ENCODE measurements at places on chromosomes 7 and 10.

GRCh38 chr10:100645091-100645490 is 100.3 kb upstream of the PAX2 start:
- DNase-seq, result no peak

DNA sequence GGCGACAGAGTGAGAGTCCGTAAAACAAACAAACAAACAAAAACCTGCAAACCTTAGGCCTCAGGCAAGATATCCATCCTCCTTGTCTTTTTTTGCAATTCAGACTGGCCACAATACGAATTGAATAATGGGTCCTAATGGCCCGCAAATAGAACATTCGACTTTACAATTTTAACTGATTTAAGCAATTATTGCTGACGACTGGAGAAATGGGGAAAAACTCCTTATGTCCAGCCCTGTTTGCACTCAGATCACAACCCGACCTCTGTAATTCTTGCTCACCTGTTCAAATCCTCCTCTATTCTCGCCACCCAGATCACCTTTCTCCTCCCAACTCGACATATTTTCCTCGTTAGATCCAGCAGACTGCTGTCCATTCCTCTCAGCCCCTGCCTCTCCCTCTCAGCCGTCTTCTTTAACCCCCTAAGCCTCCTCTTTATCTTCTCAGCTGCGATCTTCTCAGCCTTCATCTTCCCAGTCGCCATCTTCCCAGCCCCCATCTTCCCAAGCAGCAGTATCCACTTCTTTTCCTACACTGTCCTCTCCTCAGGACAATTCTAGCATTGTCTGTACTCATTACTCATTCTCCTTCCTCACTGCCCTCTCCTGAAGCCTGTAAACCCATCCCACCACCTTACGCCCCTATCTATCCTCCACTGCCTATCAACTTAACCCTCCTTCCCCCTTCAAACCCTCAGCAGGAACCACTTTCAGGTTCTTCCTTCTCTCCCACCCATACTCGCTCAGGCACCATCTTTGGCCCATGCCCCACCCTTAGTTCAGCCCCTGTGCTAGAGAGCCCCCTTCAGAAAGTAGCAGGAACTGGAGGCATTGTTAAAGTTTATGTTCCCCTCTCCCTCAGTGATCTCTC is 61.8 kb downstream of the LRRC17 start:
- no peak for DNase-seq

GRCh38 chr10:70673929-70674559 is 1.7 kb downstream of the ADAMTS14 start:
- no peak for DNase-seq

- DNase-seq, result no peak
Observed at GRCh38 chr10:62354916-62355315, 19.3 kb upstream of the ZNF365 start.

DNA sequence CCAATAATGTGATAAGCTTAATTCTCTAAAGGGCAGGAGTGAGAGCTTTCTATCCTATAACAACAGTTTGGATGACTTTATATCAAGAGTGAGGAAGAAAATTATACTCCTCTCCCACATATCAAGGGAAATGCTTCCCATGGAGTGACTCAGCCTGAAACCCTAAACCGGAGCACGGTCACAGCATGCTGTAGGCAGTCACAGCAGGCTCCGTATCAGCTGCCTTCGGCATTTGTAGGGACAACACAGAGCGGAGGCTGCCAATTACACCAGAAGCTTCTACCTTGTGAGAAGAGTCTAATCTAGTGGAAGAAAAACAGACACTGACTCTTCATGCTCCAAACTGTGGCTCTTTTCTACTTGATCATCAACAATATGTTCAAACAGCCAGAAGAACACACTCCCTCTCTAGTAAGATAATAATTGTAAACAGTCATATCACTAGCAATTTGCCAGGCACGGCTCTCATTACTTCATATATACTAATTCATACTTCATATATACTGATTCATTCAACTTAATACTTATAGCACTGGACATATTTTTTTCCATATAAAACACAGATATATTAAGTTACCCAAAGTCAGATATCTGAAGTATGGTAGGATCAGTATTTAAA is 65.9 kb downstream of the DGKB start:
- DNase-seq, result no peak

DNA sequence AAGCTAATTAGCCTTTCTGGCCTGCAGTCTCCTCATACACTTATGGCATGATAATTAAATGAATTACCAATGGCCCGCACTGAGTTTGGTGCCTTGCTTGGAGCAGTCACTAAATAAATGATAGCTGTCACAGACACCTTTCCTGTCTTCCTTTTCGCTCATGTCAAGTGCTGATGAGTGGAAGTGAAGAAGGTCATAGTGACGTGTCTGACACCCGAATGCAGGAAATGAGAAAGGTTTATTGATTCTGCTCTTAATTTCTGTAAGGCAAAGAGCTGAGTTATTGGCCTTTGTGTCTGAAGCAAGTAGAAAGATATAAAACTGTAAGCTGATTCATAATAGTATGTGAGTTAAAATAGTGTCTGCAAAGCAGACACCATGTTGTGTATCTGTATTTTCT is 13.2 kb upstream of the ESYT2 start:
- DNase-seq, result no peak

DNA sequence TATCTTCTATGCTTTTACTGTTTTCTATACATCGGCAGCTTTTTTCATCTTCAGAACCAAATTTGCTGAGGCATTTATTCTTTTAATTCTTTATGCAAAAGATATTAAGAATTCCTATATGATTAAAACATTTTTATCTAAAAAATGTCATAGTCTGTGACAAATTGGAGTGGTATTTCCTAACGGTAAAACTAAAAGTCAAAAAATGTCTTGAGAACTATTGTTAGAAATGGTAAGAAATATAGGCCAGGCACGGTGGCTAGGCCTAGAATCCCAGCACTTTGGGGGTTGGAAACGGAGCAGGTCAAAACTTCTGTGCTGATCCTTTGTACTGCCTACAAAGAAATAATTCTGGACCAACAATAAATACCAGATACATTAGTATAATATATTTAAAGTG is 57.7 kb upstream of the PRR15 start:
- no peak for DNase-seq

DNA sequence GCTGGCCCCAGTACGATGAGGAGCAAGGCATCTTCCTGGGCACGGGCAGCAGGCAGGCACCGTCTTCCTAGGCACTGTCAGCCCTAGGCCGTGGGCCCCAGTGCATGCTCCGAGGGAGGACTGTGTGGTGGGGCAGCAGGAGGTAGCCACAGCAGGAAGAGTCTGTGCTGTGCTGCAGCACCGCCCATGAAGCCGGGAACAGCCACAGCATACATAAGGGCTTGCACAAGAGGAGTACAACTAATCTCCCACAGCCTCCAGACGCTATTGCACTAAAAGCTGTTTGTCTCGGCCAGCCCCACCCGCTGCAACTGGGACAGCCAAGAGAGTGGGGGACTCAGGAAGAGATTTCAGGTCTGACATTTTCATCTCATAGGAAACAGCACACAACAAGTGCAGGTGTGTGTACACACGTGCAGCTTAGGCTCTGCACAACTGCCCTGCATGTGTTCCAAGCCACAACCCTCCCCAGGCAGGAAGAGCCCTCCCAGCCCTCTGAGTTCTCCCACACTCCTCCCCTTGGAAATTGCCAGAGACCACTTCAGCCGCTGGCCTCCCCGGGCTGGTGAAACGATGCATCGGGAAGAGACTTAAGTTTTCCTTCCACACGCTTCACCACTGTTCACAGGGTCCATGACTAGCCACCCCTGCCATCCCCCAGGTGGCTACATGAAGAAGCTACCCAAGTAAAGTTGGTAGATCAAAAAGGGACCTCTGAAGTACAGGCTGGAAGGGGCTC is 88.1 kb upstream of the DDC start:
- no peak for DNase-seq

GRCh38 chr7:32539919-32540531 is 44.7 kb downstream of the AVL9 start:
- no peak for DNase-seq

DNA sequence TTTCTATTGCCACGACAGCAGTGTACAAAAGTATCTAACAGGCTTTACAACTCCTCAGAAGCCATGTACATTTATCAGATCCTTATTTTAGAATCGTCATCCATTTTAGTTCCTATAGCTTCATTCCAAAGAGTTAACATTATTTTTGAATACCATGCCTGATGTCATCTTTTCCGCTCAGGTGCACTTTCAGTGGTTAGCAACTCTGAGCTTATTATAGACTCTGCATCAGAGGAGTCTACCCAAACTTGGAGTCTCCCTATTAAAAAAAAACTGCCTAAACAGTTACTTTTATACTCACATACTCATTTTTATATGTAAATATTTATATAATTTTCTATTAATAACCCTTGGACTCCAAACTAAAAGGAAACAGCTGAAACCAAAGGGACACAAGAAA is 31.6 kb upstream of the PRSS37 start:
- no peak for DNase-seq

DNA sequence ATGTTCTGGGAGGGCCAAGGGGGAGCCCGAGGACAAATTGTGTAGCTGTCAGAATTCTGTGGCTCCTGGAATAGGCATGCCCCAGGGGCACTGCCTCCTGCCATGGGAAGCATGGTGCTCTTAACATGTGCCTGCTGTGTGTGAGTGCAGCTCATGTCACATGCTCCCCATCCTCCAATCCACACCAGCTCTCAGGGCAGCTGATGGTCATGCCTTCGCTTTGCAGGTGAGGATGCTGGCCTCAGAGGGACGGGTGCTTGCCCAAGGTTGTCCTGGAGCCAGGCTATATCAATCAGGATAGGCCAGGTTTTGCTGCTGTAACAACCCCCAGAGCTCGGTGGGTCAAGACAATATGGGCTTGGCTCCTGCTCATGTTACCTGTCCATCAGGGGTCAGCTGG is 303.4 kb downstream of the RPS24 start:
- no peak for DNase-seq

DNA sequence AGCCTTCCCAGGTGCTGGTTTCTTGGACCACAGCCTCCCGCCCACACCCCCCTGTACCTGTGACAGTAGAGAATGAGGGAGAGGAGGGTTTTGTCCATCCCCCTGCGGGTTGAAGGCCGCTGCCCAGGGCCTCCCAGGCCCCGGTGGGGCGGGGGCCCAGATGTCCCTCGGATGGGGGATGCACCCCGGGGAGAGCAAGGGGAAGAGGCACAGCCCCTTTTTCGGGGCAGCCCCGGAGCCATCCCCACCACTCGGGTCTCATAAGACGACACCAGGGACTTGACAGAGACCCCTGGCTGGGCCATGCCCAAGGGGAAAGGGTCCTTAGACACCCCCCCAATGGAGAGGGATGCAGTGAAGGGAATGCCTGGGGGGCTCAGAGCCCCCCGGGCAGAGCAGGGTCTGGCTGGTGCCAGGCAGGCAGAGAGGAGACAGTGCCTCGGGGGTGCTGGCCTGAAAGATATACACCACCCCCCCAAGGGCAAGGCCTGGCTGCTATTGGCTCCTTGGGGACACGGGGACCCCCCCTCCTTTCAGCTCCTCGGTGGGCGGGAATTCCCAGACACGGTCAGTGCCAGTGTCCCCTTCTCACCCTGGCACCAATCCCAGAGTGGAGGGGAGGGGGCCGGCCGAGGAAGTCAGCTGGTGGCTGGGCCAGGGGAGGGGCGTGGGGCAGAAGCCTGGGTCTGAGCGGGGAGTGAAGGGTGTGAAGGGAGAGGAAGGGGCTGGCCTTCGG is 3.7 kb upstream of the SPACDR start:
- no peak for DNase-seq

DNA sequence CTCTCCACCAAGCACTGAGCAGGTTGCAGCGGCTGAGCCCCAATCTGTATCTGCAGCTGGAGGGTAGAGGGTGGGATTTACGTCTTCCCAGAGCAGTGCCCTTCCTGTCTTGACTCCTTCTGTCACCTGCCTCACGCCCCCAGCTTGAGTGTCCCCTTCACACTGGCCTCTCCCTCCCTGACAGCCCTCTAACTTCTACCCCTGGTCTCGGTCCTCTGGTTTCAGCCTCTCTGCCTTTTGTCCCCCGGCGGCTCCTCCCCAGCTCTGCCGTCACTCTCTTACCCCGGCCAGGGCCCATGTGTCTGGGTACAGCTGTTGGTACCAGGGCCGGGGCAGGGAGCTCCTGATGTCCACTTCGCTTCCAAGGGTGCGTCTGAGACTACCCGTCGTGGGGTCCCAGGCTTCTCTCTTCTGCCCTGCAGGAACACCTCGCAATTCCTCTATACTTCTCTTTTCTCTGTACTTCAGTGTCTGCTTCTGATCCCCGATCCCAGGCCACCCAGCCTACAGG is 654 bp downstream of the MUC3A start:
- no peak for DNase-seq

DNA sequence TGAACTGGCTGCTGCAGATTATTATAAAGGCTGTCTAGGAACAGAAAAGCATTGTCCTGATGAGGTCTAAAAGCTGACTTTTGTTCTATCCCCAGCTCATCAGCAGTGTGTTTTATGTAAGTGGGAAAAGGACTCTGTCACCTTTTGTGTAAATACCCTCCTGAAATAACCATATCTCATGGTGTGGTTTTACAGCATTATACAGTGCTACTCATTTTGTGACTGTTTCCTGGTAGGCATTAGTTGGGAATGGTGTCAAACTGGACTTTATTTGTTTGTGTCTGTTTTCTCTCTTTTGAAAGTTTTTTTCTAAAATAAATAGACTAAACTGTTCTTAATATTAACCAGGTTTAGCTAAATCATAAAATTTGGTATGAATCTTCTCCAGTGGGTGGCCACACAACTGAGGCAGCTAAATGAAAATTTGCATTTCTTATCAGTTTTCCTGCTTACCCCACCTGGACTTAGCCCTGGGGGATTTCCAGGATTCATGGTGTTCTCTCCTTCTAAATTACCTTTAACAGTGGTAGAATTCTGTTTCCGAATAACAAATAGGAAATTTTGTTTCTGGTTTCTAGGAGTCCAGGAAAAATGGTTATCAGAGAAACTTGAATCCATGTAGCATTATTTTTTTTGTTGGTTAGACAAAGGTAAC is 140.9 kb downstream of the LHFPL3 start:
- DNase-seq, result no peak

GRCh38 chr7:125559921-125560320 is 630.3 kb upstream of the POT1 start:
- DNase-seq, result no peak

DNA sequence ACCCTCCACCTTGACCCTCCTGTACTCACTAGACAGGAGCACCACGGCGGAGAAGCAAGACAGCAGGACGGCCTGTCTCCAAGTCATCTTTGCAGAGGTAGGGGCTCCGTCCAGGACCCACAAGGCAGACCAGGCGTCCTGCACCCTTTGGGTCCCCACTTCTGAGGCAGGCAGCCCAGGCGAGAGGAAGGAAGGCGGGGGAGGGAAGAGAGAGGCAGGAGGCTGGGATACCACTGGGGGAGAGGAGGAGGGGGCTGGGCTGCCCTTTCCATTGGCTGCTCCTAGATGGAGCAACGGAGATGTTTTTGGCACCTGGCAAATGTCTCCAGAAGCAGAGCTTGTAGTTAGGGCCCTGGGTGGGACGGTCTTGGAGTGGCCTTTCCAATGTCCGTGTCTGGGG is at the start of gene UCMA:
Gene UCMA, minus strand, starts transcription at position 203 of the 400 bp plus-strand sequence. Its CDS starts 116 bp downstream, at position 87.
- DNase-seq, result no peak

Data from HT-29 (cell line).